ENCODE measurements at places on chromosomes 1 and 21.

- DNase-seq = no peak
Measured at GRCh38 chr1:62589321-62589720, 8.0 kb upstream of the ANGPTL3 start.

DNA sequence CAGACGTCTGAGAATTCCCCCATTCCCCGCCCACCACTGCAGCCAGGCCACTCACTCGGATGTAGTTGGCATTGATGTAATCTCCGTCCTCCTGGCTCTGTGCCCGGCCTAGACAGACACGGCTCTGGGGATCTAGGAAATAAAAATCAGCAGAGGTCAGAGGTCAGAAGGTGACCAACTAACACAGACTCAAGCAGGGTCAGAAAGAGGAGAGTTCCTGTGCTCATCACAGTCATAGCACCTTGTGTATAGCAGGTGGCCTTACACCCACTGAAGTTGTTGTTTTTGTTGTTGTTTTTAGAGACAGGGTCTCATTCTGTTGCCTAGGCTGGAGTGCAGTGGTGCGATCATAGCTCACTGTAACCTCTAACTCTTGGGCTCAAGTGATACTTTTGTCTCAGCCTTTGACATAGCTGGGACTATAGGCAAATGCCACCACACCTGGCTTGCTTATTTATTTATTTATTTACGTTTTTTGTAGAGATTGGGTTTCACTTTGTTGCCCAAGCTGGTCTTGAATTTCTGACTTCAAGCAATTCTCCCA lies 4.9 kb downstream of the PTPN7 start:
- DNase-seq = peak; percentile 70

GRCh38 chr1:110234691-110235090 lies 24.6 kb downstream of the KCNC4 start:
- no peak for DNase-seq

DNA sequence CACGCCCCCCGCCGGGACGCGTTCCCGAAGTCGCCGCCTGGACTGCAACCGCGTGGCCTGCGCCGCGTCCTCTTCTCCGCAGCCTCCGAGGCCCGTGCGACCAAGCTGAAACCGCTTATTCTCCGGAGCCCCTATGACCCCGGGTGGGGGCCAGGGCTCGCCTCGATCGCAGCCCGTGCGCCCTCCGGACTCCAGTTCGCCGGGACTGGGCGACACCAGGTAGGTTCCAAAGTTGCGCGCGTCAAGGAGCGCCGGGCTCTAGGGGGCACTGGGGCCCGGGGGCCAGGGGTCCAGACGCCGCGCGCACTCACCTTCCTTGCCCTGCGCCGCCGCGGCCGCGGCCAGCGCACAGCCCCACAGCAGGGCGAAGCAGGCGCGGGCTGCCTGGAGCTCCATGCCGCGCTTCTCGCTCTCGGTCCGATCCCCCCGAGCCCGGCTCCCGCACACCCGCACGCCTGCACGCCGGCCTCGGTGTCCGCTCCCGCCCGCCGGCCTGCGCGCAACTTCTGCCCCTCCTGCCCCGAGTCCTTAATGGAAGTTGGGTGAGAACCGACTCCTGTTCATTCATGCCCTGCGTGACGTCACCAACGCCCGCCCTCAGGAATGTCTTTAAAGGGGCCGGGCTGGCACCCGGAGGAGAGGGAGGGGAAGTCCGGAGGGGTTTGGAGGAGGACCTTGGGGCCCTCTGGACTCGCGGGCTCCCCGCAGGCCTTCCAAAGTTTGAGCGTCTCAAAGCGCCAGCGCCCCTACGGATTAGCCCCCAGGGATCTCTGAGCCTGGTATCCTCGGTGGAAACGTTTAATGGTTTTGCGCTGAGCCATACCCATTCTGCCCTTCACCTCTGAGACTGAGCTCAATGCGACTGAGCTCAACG lies at the start of gene EPHA2:
EPHA2 (minus strand) TSS at position 533 of the 874 bp plus-strand sequence; CDS start at position 396, 137 bp downstream.
- DNase-seq = peak; percentile 91
